CD4-positive, alpha-beta T cell treated with Interleukin-21 for 1 hour (primary cell): ENCODE measurements at places on chromosomes 3 and 15.

DNA sequence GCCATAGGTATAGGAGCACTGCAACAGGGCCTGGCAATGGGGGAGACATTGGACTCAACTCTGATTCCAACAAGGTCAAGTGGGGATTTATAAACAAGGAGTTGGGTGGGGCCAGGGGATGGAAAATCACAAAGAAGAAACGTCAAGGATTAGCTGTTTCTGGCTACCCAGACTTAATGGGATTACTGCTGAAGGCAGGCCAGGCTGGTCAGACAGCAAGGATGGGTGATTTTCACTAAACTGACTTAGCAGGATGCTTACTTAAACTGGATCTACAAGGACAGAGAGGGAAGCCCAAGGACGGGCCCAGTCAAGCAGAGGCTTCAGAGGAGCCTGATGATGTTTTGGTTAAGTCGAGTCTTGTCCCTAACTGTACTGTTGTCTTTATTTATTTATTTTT is 76.2 kb downstream of the USP13 start:
- DNase-seq, result no peak

- DNase-seq, result no peak
Measured at GRCh38 chr3:57701781-57702180, 8.9 kb upstream of the DENND6A start.

DNA sequence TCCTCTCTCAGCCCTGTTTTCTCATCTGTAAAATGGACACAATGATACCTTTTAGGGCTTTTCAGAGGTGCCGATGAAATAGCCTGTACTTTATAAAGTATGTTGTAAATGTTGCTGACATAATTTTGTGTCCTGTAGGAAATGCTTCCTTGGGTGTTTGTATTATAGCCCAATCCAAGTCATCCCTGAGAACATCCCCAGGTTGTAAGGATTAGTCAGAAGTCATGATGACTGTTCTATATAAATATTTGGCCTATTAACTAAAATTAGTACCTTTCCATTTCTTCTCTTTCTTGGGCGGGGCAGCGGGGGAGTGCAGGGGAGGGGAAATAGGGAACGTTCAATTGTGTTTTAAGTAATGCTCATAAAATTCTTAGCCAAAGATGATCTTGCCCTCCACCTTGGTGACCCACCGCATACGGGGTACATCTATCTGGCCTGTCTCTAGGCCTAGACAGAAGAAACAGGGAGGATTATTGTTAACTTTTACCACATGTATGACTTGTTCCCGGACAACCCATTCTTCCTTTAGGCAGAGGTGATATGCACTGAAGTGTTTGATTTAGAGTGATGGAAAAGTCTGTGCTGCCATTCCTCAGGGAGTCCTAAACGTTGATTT is 120.7 kb downstream of the VGLL4 start:
- DNase-seq, result no peak

GRCh38 chr3:44666346-44666745 is 17.8 kb downstream of the ZNF35 start:
- DNase-seq, result no peak

- no peak for DNase-seq
Measured at GRCh38 chr3:41236228-41236627, 36.9 kb downstream of the CTNNB1 start.

DNA sequence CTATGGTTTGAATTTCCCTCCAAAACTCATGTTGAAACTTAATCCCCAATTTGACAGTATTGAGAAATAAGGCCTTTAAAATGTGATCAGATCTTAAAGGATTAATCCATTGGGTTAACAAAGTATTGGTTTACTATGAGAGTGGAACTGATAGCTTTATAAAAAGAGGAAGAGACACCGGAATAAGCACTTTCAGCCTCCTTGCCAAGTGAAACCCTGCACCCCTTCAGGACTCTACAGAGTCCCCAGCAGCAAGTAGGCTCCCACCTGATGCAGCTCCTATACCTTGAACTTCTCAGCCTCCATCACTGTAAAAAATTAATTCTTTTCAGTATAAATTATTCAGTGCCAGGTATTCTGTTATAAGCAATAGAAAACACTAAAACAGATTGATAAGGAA is 348.3 kb downstream of the CGGBP1 start:
- DNase-seq, result no peak

DNA sequence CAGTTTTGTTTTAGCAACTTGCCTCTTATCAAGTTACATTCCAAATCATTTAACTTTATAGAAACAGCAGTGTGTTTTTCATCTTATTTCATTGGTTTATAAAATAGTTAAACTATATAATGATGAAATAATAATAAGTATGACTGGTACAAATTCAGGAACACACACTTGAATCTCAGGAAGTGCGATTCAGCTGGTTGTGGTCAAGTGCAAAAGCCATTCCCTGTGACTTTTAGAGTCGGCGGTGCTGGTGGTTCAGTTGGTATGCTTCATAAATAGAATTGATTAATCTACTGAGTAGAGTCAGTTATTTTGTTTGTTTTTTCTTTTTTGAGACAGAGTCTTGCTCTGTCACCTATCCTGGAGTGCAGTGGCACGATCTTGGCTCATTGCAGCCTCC is 22.7 kb downstream of the SACM1L start:
- no peak for DNase-seq

DNA sequence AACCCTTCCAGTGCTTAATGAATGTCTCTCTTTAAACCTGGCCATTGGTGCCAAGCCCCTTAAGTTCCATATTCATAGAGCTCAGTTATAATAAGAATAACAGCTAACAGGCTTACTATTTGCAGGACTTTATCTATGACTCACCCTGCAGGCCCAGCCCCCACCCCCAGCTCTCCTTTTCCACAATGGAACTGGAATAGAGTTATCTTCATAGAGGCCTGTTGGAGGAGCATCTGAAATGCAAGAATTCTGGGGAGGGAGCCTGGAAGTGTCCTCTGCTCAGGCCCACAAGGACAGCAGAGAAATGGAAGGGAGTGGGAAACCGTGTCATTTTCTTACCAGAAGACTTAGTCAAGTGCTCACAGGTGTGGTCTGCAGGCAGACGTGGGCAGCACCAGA is 52.8 kb downstream of the SEMA5B start:
- DNase-seq, result no peak

- peak; percentile 42 for DNase-seq
Measured at GRCh38 chr3:130850044-130850797, 43.7 kb upstream of the ATP2C1 start.

DNA sequence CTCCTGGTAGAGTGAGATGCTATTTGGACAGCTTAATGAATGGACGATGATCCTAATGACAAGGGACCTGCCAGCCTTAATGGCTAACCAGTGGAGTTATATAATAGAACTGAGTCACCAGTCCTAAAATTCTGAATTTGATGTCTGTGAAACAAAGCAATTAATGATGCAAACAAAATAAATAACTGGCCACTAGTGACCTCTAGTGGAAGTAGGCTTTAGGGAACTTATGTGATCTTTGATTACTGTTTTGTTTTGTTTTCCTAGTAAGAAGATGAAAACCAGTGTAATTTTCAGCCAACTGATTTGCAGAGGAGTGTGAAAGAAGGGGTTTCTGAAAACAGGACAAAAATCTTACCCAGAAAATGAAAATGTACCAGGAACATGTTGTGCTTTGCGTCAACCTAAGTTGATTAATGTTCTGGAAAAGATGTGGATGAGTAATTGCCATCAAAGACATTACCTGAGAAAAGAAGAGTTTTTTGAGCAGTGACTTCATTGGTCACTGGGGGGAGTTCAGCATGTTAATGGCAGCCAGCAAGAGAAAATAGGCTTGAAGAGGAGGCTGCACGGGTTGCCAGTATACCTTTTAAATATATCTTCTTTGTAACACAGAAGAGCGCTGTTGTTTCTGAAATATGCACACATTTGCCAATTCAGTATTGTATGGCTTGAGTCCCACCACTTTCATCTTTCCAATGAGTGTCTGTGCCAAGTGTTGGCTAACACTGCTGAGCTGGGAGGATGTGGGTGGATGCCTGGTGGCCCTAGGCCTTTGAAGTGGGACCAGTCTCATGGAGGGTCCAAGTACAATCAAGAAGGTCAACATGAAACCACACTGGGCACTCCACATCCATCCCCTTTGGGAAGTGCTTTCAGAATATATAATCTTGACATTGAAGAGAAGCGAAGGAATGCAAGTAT is 9.3 kb downstream of the VEPH1 start:
- peak; percentile 18 for DNase-seq

DNA sequence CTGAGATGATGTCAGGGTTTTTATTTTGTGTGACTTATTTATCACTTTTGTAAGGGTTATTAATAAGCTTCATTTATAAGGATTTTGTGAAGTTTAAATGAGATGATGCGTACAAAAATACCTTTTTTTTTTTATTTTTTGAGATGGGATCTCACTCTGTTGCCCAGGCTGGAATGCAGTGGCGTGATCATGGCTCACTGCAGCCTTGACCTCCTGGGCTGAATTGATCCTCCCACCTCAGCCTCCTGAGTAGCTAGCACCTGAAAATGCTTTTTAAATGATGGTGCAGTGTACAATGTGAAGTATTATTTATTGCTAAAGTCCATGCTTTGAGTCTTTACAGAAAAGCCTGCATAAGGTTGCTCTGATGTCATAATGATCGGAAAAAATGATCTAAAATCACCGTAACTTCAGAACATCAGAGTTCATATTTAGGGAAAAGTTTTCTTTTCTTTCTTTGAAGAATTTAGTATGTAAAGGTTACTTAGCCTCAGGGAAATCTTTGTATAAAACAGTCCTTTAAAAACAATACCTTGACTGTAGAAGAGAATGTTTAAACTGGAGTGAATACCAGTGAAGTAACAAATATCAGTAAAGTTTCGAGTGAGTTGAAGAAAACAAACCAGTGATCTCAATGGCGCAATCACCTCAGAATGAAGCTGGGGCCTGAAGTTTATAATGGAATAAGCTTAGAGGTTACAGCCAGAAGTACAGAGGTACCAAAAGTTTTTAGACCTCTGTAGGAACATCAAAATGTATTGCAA is 29.7 kb downstream of the TCF12 start:
- no peak for DNase-seq

GRCh38 chr3:172586436-172586835 is 63.2 kb upstream of the TNFSF10 start:
- DNase-seq, result no peak

- no peak for DNase-seq
Measured at GRCh38 chr3:46825450-46825849, 37.8 kb downstream of the MYL3 start.

GRCh38 chr15:92906563-92907081 is 6.5 kb downstream of the CHD2 start:
- peak; percentile 79 for DNase-seq

DNA sequence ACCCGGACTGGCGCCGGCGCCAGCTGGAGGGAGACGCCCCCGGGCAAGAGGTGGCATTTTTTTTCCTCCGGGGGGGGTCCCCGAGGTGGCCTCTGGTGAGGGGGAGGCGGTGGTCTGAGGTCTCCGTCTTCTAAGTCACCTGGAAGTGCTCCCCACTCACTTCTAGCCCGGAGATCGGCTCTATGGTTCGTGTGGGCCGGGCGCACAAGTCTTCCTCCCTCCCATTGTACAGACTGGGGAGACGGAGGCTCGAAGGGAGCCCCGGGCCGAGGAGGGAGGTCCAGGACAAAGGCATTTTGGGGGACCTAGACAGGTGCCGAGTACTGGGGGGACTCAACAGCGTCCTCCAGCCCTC is 4.4 kb downstream of the GATA2 start:
- DNase-seq, result no peak

GRCh38 chr3:109640146-109640652 is 302.9 kb upstream of the DPPA4 start:
- DNase-seq, result no peak

DNA sequence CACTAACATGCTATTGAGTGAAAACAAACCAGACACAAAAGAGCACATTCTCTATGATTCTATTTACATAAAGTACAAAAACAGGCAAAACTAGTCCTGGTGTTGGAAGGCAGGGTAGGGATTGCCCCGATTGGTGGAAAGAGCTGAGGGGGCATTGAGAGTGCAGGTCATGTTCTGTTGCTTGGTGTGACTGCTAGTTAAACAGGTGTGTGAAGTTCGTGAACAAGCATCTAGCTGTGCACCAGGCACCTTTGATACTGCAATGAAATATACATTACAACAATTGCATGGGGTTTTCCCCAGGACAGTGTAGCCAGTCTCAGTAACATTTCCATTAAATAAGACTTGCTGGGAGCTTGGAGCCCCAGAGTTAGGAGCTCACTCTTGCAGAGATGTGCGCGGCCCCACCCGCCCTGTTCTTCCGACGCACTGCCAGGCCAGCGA is 26.3 kb upstream of the THRB start:
- no peak for DNase-seq

GRCh38 chr15:70494852-70495571 is 268.3 kb downstream of the UACA start:
- DNase-seq, result no peak

- no peak for DNase-seq
Measured at GRCh38 chr3:31729082-31729481, 196.4 kb downstream of the STT3B start.

DNA sequence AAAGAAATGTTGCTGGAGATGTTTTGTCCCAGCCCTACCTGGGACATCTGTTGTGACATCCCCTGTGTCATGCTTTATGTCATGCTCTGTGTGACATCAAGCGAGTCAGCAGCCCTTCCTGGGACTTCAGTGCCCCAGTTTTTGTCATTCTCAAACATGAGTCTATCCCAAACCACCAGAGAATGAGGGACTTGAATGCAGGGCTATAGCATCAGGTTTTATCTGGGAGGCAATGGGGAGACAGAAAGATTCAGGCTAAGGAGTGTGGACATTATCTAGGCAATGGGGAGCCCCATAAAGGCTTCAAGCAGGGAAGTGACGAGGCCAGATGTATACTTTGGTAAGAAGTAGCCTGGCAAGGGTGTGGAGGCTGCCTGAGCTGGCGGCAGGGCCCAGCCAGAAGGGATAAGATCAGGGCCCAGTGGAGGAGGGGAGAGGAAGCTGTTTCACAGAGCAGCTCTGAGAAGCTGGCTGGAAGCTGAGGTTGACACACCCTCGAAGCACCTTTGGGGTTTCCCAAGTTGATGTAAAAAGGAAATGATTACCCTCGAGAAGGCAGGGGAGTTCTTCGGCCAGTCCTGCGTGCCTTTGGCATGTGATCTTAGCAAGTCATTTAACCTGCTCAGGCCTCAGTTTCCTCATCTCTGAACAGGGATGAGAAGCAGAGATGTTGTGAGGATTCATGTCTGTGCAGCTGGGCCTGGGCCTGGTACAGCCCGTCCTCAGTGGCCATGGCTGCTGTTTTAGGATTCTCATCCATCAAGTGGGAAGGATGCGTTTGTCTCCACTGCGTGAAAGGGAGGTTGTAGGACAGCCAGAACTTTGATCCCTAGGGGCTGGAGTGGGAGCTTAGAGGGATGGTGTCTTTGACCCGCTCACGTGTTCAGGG is 34.3 kb downstream of the IRAK2 start:
- DNase-seq, result peak; percentile 88

GRCh38 chr3:121834157-121834670 is 646 bp downstream of the IQCB1 start:
- DNase-seq, result peak; percentile 25

DNA sequence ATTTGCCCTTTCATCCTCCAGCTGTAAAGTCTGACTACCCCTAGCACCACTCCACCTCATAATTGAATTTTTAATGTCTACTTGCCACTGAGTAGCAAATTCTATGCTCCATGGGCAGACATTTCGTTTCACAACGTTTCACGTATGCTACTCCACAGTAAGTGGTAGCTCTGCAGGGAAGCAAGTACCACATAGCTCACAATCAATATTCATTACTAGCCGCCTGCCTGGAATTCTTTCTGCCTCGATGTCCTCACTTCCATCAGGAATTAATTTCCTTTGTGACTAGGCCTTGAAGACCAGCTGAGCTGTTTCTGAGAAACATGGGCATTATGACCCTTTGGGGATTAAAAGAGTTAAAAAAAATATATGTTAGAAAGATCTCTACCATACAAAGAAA is 15.3 kb downstream of the NPTN start:
- no peak for DNase-seq
